ENCODE measurements at places on chromosomes 5 and 9.
A peak's percentile ranks its signal among the peaks of the same experiment; 100 is the strongest.

DNA sequence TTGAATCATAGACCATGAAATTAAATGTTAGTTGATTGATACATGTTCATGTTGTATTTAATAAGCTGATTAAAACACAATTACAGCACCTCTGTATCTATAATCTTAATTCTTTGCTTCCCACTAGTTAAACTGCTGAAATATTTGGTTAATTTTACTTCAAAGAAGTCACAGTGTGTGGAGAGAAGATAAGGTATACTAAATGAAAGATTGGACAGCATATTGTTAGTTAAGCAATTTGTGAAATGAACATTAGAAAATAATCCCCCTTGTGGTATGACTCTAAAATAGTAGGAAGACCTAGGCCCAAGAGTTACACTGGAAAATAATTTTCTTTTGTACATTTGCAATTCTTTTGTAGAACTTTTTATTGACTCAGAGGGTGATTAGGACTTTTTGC, 30.3 kb downstream of the MAN2A1 start:
- DNase-seq = no peak

DNA sequence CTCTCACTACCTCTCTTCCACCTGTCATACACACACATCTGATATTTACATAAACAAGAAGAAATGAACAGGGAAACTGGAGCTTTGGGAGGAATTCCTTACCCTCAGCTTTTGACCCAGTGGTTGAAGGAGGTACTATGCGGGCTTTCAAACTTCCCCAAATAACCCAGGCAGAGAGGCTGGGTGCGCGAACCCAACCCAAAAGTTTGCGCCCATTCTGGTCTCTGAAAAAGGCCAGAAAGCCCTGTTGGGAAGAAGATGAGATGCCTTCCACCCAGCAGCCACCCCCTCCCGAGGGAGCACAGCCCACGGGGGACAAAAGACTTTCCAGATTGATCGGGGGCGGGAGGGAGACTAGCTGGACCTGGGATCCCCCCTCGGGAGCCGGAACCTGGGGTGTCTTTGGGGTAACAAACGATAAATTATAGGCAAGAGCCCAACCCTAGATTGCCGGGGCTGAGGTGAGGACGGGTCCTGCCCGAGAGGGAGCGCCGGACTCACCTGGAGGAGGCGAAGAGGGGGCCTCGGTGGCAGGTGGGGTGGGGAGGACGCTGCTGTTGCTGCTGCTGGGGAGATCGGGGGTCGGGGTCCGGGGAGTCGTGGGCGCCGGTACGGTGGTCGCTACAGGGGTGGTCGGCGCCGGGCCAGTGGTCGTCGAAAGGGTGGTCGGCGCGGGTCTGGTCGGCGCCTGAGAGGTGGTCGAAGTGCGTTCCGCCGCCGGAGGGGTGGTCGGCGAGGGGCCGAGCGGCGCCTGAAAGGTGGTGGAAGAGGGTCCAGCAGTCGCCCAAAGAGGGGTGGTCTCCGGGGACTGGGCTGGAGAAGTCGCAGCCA, 798 bp downstream of the MEGF9 start:
- DNase-seq = no peak

DNA sequence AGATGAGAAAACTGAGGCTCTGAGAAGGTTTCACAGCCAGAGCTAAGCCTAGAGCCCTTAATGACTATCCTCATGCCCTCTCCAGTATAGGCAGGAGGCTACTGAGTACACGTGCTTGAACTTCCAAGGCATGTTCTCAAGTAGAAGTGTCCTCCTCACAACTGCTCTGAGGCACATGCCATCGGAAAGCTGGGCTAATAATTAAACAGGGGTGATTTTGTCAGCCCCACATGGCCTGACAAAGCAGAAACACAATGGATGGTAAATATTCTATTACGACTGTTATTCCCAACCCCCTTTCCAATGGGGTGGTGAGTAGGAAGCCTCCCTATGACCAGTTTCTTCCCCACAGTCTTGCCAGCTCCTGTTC, 34.3 kb downstream of the KCNIP1 start:
- DNase-seq = no peak

- DNase-seq = peak; percentile 57
These were observed 16.8 kb upstream of the PHYKPL start for GRCh38 chr5:178249191-178249989.

DNA sequence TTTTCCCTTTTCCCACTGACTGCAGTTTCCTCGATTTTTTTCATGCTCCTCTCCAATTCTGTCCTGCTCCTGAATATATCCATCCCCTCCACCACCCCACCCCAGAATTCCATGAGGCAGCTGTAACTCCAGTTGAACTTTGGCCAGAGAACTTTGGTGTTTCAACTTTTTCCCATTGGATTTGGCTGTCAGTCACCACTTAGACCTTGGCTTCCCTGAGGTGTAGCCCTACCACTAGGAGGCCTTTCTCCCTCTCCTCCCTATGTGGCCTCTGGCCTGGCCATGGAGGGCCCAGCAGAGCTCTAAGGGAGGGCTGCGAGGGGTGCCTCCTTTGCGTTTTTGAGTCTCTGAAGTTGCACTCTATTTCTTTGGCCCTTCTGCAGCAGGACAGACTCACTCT, 261.3 kb downstream of the PIK3R1 start:
- DNase-seq = no peak

- DNase-seq = no peak
These were observed 9.6 kb downstream of the GPX3 start for GRCh38 chr5:151030056-151030336.

GRCh38 chr5:67528953-67529352, 332.4 kb upstream of the CD180 start:
- no peak for DNase-seq

DNA sequence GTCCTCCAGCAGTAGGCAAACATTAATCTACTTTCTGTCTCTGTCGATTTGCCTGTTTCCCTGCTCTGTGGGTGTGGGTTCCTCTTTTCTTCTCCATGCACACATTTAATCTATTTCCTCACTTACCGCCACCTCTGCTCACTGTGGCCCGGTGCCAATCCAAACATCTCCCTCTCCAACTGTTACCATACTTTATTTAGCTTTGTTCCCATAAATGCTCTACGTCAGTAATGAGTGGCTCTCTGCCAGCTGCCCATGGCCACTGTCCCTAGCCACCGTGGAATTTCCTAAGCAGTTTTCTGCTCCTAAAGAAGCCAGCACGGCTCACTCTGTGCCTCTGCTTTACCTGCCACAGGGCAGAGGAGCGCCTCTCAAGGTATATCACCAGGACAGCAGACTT, 19.5 kb upstream of the GOLPH3 start:
- no peak for DNase-seq

DNA sequence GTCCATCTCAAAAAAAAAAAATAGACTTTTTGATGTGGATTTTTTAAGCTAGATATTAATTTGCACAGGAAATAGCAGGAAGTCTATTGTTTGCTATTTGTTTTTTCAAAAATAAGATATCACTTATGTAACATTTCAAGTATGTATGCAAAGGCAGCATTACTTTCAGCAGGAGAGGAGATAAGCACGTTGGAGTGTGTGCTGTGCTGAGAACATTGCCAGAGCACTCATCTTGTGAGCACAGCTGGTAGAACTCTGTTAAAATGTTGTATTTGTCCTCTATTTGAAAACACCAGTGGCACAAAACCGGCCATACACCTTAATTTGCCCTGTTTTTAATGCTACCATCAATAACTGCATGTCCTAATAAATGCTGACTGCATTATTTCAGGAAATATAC, 1061.9 kb upstream of the CDH18 start:
- DNase-seq = no peak

DNA sequence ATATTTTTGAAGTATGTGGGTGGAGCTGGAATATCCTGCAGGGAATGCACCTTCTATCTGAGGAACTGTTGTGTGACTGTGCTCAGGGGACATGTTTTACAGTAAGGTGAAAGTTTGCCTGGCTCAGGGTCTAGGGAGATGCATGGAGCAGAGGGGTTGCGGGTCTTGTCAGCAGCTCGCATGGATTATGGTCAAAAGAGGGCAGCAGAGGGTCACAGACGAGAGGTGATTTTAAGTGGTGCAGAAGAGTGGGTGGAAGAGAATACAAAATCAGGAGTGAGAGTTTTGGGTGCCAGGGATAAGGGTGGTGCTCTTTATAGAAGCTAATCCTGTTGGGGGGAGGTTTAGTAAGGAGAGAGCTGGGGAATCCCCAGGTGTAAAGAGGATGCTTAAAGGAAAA, 53.5 kb upstream of the GRIN3A start:
- DNase-seq = peak; percentile 15

- DNase-seq = no peak
These were observed 199.7 kb downstream of the BNC2 start for GRCh38 chr9:16670791-16671190.

DNA sequence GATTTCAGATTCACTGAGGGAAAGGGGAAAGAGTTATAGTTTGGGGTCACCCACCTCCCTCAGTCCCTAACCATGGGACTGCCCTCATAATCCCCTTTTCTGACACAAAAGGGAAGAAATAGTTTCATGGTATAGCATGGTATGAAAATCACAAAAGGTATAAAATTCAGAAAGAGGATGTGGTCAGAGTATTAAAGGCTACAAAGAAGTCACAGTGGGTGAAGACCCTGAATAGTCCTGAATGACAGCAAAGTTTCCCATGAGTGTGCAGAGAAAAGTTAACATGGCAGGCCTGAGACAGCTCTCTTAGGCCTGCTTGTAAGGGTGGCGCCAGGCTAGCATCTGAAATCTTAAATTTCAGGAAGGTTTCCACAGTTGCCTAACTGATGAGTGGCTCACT, 290.6 kb upstream of the ZNF608 start:
- DNase-seq = no peak

GRCh38 chr5:119333421-119333851, 22.4 kb upstream of the TNFAIP8 start:
- no peak for DNase-seq

DNA sequence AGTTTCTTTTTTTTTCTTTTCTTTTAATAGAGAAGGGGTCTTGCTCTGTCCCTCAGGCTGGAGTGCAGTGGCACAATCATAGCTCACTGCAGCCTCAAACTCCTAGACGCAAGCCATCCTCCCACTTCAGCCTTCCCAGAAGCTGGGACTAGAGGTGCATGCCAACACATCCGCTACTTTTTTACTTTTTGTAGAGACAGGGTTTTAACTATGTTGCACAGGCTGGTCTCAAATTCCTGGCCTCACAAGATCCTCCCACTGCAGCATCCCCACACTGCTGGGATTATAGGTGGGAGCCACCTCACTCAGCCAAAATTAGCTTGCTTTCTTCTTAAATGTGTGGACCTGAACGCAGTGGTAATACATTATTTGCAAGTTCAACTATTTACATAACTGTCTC, 66.1 kb downstream of the SERINC5 start:
- DNase-seq = no peak

DNA sequence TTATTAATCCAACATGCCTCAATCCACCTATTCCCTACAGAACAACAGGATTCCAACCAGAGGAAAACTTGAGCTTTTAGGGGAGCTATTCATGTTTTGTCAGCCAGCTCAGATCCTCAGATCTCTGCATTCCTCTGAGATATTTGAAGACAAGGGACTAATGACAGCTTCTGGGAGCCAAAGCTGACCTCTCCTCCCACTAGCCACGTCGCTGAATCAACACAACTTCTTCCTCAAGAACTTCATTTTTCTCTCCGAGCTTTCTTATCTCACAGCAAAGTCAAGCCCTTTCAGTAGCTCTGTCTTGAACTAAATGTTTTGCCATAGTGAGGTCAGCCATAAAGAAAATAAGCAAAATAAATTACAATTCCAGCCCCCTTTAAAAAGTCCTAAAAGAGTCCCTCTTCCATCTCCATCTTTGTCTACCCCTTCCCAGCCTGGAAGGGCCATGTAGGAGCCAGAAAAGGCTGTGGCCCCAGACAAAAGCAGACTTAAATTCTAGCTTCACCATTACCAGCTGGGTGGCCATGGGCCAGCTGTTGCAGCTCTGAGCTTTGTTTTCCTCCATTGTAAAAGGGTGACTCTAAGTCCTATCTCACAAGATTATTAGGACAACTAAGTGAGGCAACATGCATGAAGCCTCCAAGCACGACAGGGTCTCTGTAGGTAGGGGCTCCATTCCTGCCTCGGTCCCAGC, 65.0 kb downstream of the HSD17B3 start:
- DNase-seq = no peak

- DNase-seq = no peak
These were observed 5.1 kb upstream of the RALGDS start for GRCh38 chr9:133125941-133126696.

DNA sequence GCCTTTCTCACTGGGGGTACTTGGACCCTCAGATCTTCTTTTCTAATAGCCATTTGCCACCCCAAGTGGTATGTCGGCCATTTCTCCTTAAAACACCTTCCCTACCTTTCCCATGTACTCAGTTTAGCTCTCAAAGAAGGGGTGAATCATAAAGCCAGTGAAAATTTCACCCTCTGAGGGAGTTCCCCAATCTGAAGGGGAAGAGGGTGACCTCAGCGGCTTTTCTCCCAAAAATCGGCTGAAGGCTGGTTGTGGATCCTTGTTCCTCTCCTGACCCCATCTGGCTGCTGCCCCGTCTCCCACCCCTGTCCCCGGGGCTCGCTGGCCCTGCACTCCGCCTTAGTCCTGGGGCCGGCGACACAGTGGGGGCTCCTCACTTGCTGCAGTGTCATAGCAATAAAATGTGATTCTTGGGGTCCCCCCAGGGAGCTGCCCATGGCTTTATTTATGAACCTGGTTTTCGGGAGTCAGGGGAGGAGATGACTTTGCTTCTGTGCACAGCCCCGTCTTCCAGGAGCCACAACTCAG, 17.3 kb upstream of the LTC4S start:
- no peak for DNase-seq

DNA sequence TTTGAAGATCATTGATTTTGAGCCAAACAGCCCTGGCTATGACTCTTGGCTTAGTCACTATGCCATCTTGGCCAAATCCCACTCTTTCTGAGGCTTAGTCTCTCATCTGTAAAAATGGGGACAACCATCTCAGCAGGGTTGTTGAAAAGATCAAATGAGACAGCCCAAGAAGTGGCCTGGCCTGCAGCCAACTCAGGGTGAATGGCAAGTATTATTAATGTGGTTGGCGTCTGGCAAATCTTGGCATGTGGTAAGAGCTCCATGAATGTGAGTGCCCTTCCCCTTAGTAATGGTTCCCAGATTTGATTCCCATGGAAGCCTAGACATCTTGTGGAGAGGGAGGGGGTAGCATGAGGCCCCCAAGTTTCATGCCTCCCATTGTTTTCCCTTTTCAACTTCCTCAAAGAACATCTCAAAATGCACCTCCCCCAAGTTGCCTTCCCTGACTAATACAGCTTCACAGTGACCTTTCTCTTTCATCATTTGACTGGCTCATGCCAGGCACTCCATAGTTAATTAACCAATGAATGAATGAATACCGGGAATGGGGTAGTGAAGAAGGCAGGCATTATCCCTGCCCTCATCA, 11.8 kb upstream of the TGFBI start:
- no peak for DNase-seq

- DNase-seq = no peak
These were observed 10.0 kb downstream of the HOMER1 start for GRCh38 chr5:79503794-79504495.

- peak; percentile 66 for DNase-seq
These were observed 10.7 kb upstream of the OR5C1 start for GRCh38 chr9:122777935-122778627.

DNA sequence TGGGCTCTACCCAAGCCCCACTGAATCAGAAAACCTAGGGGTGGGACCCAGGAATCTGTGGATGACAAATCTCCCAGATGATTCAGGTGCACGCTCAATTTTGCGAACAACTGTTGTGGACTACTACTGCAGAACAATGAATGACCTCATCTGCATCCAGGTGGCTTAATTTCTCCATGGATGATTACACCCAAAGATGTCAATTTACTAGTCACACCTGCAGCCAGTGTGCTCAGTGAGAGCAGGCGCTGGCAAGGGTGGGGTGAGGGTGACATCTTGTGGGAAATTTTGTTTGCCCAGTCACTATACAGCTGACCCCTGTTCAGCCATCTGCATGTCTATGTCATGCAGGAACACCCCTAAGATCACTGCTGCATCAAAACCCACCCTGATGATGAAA, 118.2 kb downstream of the ENTREP1 start:
- DNase-seq = no peak

GRCh38 chr9:33988219-33988890, 60.3 kb downstream of the UBAP2 start:
- DNase-seq = no peak
